Activated CD4-positive, CD25-positive, alpha-beta regulatory T cell treated with anti-CD3 and anti-CD28 coated beads, Interleukin-2, amount 50 U/mL, for 72 hours (primary cell): ENCODE measurements at places on chromosomes 6 and 20.

DNA sequence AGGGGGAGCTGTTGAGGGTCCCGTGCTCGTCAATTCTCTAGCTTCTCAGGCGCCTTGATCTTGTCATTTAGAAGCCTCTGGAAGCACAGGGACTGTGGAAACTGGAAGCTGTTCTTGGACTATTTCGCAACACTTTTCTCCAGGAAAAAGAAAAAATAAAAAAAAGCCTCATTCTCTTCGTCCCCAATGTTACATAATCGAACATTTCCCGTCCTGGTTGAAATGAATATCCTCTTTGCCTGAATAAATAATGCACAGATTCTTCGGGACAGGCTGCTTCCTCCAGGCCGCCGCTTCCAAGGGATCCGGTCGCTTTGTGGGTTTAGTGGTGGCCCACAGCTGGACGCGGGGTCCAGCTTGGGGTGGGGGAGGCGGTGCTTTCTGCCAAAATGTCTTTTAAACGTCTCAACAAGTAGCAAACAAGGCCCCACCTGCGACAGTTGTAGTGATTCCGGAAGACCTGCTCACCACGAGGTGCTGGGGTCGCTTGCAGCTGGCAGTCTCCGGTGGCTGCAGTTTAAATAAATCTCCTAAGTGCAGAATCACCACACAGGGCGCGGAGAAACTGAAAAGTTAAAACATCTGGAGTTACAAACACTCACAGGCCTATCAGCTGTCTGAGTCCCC is 125.9 kb upstream of the ESR1 start:
- no peak for DNase-seq

DNA sequence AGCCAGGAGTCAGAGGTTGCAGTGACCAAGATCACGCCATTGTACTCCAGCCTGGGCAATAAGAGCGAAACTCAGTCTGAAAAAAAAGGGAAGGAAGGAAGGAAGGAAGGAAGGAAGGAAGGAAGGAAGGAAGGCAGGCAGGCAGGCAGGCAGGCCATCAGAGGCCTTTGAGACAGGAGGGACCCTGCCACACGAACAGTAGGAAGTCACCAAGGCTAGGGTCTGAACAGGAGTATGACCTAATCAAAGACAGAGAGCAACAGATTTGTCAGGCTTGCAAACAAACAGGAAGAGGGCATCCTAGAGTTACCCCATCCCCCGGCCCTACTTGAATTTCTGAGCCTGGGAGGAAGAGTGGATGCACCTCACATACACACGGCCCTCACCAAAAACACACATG is 67.1 kb downstream of the FGD2 start:
- no peak for DNase-seq

GRCh38 chr6:2257363-2257762 is 12.0 kb upstream of the GMDS start:
- DNase-seq = no peak

DNA sequence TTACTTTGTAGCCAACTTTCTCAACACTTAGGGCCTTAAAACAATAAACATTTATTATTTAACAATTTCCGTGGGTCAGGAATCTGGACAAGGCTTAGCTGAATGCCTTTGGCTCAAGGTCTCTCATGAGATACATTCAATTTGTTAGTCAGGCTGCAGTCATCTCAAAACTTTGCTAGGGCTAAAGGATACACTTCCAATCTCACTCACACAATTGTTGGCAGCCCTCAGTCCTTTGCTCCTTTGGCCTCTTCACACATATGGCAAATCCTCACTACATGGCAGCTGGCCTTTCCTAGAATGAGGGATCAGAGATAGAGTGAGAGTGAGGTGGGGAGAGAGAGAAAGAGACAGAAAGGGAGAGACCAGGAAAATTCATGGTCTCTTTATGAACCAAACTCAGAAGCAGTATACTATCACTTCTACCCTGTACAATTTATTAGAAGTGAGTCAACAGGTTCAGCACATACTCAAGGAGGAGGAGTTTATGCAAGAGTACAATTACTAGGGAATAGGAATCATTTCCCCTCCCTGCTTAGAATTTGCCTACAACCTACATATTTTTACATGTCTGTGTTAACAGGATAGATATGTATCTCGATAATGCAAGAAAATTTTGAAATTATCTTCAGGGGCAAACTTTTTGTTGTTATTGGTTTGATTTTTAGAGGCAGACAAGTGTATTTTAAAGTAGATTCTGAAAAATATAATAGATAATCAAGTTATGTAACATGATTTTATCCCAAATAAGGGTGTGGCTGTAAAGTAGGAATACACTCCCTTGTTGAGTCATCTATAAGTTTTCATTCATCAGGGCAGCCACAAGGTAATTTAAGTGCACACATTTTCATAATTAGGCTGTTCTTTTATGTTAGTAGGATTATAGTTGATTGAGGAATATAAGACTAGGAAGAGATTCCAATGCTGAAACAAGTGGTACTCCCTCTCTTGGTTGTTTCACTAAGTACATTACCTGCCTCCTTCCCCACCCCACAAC is 85.9 kb upstream of the HMGCLL1 start:
- DNase-seq = no peak

- DNase-seq = no peak
Observed at GRCh38 chr6:121594053-121594452, 158.6 kb downstream of the GJA1 start.

DNA sequence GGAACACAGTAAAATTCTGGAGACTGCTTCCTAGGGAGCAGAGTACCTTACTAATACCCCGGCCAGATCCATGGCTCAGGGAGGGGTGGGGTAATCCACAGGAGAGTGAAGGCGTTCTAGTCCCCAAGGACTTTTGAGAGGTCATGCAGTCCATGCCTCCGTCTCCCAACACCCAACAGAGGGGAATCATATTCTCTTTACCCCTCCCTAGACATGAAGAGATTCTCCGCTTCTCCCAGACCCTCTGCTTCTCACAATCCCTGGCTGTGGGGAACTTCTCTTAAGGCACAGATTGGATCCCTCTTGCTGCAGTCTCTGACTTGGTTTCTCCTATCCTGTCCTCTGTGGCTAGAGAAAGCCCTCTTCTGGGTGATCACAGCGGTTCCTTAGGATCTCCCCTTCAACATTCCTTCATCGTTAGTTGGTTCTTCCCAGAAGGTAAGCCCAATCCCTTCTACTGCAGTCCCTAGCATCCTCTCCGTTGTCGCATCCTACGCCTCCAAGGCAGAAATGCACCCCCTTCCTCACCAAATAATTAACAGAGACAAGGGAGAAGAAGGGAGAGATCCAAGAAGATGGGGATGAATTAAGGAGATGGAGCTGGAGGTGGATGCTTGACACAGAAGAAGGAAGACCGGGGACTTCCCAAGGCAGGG is 562 bp downstream of the GGT7 start:
- DNase-seq = no peak

DNA sequence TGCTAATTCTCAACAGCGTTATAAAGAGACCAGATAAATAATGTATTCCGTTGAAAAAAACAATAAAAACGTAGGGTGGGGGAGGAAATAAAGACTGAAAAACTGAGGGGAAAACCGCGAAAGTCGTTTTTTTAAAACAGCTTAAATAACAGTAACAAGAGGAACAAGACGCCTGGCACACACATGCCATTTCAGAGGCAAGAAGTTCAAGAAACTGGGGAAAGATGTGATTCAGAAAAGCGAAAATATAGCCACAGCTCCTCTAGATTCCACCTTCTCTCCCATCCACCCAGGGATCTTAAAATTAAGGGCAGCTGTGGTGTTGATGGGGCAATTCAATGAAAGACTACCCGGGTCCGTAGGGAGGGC is 1.3 kb downstream of the EPB41L2 start:
- DNase-seq = no peak

- no peak for DNase-seq
Observed at GRCh38 chr6:155599561-155599960, 143.9 kb upstream of the NOX3 start.

GRCh38 chr6:16098211-16098610 is 30.7 kb upstream of the MYLIP start:
- no peak for DNase-seq

DNA sequence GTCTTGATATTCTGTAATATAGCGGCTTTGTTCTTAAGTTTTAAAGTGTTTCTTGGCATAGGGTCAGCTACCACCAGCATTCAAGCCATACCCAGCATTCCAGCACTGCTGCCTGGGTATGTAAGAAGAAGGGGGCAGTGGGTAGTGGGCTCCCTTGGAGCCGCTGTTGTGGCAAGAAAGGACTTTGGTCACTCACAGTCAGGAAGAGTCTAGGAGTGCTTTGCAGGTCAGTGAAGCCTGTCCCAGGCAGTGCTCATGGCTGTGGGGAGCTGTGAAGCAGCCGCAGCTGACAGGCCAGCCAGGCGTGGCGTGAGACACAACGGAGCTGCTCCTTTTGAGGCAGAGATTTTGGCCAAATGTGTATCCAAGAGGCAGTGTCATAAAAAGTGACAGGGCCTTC is 512.0 kb downstream of the CDKAL1 start:
- no peak for DNase-seq

DNA sequence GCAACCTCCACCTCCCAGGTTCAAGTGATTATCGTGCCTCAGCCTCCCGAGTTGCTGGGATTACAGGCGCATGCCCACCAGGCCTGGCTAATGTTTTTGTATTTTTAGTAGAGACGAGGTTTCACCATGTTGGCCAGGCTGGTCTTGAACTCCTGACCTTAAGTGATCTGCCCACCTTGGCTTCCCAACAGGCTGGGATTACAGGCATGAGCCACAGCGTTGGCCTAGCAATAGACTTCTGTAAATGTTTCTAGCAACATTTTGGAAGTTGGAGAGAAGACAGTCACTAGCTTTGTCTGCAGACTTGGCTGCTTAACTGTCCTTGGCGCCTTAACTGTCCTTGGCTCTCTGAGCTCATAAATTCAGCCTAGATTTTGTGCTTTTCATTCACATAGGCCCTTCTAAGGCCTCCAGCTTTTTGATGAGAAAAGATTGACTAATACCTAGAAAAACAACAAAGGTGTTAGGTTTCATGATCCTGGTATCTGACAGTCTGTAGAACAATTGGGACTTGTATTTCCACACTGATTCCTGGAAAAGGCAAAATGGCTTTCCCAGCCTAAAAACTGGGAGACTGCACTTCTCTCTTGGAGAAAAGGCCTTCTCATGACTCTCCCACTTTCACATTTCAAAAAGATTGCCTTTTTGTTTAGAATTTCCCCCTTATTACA is 49.7 kb downstream of the OR2B2 start:
- DNase-seq = no peak

- no peak for DNase-seq
Observed at GRCh38 chr6:99333068-99333467, 16.4 kb downstream of the FAXC start.

DNA sequence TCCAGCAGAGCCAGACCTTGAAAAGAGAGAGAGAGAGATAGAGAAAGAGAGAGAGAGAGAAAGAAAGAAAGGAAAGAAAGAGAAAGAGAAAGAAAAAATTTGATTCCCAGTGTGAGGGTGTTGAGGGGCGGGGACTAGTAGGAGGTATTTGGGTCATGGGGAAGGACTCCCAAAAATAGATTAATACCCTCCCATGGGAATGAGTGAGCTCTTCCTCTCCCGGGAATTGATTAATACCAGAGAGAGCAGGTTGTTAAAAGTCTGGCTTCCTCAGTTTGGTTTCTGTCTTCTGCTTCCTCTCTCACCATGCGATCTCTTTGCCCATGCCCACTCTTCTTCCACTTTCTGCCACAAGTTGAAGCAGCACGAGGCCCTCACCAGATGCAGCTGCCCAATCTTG is 28.8 kb upstream of the CFAP206 start:
- DNase-seq = no peak

DNA sequence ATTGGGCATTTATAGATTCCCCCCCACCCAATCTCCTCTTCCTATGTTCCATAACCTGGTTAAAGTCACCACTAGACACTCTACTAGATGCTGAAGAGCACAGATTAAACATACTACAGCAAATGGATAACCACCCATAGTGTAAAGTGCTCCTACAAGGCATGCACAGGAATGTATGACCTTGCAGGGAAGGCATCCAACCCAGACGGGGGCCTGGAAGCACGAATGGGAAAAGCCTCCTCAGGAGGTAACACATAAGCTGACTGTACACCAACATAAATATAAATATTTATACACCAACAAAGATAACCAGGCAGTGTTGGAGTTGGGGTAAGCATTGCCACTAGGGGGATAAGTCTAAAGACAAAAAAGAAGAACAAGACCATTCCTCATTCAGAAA is 691.7 kb downstream of the GRIK2 start:
- DNase-seq = no peak

DNA sequence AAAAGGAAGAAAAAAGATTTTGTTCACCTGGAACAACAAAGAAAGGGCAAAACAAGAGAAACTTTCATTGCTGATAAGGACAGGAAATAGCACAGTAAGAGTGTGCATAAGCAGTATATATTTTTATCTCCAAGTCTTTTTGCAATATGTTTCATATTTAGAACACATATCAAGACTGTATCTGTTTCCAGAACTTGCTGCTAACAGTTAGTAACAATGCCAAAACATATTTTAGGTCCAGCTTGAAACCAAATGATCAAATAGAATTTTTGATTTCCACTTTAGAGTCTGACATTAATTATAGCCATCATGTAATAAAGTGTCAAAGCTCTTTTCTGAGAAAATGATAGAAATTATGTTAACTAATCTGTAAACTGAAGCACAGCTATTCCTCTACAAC is 143.5 kb upstream of the SUPT3H start:
- no peak for DNase-seq

DNA sequence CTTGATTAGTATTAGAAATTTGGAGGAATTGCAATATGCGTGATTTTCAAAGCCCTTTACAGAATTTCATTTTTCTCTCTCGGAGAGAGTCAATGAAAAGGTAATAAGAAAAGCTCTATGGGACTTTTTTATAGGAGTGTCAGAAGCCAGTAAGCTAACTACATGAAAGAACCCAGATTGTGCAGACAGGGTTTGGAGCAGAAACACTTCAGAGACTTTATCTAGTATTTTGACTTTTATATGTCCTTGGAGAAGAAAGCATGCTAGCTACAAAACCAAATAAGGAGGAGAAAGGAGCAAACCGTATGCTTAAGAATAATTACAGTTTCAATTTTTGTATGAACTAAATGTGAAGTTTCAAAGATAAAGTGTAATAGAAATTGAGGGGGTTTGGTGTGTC is 141.7 kb downstream of the C6orf58 start:
- no peak for DNase-seq
